ENCODE measurements at places on chromosomes 11 and 22.

DNA sequence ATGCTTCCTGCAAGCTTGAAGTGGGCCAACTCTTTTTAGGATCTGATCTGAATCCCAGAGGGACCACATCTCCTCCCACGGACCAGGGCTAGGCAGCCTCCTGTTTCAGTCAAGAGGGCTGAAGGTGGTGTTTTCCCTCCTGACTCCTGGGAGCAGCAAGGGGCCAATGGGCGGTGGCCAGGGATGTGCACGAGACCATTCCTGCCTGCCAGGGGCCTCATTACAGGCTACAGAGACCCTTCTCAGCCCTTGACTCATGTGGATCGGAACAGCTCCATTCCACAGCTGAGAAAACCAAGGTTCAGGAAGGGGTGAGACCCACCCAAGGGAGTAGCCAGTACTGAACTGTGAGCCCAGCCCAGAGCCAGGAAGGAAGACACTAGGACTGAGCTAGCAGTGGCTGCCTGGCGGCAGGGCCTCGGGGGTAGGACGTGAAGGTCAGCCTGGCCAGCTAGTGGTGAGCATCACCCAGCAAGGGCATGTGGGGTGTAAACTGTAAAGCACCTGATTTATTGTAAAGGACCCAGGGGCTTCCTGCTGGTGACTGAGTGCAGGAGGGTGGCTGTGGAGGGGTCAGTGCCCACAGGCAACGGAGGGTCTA is 3.4 kb upstream of the P2RY6 start:
- no peak for DNase-seq

DNA sequence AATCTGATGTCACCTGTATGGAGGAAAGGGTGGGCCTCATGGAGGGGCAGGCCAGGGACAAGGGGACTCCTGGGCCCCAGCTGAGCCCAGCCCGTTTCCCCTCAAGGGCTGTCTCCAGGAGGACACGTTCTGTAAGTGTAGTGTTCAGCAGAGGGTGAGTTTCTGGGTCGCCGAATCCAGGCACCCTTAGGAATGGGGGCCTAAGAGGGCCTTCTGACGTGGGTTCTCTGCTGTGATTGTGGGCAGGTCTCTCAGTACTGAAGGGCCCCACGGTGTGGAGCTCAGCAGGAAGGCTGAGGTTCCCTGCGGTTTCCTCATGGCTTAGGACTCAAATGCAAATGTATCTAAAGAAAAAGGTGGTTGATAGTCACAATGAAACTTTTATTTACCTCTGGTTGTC is 6.5 kb downstream of the PTDSS2 start:
- DNase-seq, result no peak

DNA sequence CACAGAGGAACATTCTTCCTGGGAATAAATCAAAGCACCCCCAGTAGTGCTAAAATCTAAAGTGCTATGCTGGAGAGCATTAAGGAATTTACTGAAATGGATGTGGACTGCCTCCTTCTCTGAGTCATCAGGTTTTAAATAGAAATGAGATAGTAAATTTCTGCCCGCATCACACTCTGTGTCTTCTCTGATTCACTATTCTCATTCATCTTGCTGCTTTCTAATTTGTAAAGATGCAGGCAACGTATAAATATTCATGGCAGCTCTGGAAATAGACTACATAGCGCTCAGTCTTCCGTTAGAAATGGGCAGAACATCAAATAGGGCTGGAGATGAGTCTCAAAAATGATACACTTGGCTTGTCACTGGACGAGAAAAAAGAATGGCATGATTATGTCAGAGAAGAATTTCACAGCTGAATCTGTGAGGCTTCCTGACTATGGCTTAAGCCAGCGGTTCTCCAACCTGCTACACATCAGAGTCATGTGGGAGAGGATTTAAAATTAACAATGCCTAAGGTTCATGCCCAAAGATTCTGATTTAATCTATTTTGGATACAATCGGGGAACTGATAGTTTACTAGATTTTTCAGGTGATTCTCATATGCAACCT is 178.2 kb downstream of the LRRC4C start:
- DNase-seq, result no peak

DNA sequence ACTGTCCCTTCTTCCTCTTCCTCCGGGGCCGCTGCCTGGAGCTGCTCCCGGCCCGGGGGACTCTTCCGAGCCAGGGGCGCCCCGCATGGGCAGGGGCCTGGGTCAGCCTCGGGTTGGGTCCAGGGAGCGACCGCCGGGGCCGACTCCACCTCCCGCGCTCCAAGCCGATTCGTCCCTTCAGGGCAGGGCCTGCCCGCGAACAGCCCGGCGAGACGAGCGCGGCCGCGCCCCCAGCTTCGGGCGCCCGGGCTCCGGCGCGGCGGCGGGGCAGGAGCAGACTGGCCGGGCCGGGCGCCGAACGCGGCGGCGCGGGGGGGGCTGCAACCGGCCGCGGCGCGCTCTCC is at the start of gene LARGE1:
TSS of gene LARGE1 (minus strand) at position 280 of the 344 bp plus-strand sequence.
- no peak for DNase-seq

GRCh38 chr11:118634431-118635236 is 27.2 kb downstream of the PHLDB1 start:
- DNase-seq, result no peak

Data from KG1 (cell line).